Activated CD4-positive, alpha-beta T cell treated with anti-CD3 and anti-CD28 coated beads for 36 hours (primary cell): ENCODE measurements at places on chromosomes 5 and 9. TPM values are rescaled to one million over a fixed set of nuclear protein-coding genes. Genes with fewer than 3 reads are reported as not detected.

INIP gene
- 37.3 TPM for total RNA-seq

PCDHB15 gene
- total RNA-seq = not detected

GRCh38 chr5:181223729-181224389, 778 bp downstream of the TRIM41 start:
- peak; percentile 73 for DNase-seq

- DNase-seq = no peak
These were observed 215.7 kb downstream of the SLIT3 start for GRCh38 chr5:169085212-169085611.

GRXCR2 gene
- not detected for total RNA-seq

GRCh38 chr5:133652951-133653759, 40.8 kb upstream of the FSTL4 start:
- no peak for DNase-seq

DNA sequence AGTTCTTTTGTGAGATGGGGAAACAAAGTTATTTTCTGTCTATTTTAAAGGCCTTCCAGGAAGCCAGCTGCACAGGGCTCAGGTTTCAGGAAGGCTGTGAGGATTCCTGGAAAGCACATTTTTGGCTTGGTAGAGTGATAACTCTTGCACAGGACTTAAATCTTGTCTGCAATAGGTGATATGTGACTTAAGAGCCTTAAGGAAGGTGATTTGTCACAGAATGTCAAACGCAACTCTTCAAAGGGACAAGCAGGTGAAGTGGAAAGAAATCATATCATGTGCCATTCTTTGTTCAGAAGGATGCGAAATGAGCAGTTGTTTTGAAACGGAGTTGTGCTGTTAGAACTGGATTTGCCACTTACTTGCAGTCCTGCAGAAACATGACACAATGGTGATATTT, 459.3 kb downstream of the MAT2B start:
- DNase-seq = no peak

DNA sequence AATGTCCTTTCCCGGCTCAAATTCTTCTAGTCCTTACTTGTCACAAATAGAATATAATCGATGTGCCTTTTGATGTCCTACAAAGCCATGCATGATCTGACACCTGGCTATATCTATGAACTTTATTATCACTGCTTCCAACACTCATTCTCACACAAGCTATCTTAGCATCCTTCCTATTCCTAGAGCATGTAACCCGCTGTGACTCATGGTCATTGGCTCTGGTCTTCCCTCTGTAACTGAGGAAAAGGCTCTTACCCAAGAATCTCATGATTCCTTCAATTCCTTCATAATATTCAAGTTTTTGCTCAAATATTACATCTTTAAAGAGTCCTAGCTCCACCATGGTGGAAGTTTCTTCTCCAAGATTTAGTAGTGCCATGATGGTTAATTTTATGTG, 480.0 kb upstream of the PAPPA start:
- DNase-seq = no peak

GRCh38 chr5:73122875-73123810, 2.8 kb downstream of the TMEM171 start:
- DNase-seq = peak; percentile 17

ARSI gene
- total RNA-seq = not detected

OXCT1 gene
- total RNA-seq = 91.4 TPM

- no peak for DNase-seq
These were observed 5.6 kb upstream of the IL7R start for GRCh38 chr5:35850967-35851680.

DNA sequence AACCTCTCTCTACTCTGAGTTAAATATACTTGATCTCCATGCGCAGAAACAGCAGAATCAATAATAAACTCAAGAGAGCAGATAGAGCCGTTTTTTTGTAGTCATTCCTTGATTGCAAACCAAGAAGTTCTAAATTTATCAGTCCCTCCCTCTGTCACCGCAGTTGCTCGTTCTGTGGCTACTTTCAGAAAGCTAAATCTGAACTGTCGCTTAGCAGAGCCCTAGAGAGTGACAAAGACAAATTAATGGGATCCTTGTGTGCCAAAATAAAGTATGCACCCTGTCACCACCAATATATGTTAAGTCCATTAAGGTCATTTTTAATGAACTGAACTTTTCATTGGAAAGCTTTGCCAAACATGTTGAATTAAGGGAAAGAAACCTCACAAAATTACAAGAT, 218.3 kb downstream of the ADAMTSL1 start:
- DNase-seq = no peak

GRCh38 chr9:132082188-132082587, 2.5 kb upstream of the MED27 start:
- DNase-seq = no peak

C6 gene
- total RNA-seq = not detected

GRCh38 chr9:3200331-3200774, 325.4 kb downstream of the RFX3 start:
- no peak for DNase-seq
